Brain (organoid and tissue), 16 donors: ENCODE measurements at places on chromosomes 6 and 20.

GRCh38 chr20:31879143-31879987 lies 8.9 kb downstream of the TTLL9 start:
- DNase-seq = peak; percentile 97

GRCh38 chr20:46273717-46274116 lies 34.6 kb downstream of the CDH22 start:
- DNase-seq = no peak

DNA sequence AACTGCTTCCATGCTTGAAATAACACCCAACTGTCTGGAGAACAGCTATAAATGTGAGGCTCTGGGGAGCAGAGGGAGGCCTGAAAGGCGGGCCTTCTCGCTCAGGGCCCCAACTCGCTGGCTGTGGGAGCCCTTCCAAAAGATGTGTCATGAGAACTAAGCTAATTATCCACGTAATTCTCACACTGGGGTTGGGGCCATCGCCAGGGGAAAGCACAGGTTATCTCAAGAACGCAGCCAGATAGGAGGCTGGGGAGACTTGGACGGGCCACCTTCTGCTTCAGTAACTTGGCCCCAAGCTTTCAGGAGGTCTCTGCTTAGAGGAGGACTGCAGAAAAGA lies 1.6 kb downstream of the PXDC1 start:
- DNase-seq = no peak

- no peak for DNase-seq
Observed at GRCh38 chr6:131966443-131966842, 15.3 kb upstream of the CCN2 start.

DNA sequence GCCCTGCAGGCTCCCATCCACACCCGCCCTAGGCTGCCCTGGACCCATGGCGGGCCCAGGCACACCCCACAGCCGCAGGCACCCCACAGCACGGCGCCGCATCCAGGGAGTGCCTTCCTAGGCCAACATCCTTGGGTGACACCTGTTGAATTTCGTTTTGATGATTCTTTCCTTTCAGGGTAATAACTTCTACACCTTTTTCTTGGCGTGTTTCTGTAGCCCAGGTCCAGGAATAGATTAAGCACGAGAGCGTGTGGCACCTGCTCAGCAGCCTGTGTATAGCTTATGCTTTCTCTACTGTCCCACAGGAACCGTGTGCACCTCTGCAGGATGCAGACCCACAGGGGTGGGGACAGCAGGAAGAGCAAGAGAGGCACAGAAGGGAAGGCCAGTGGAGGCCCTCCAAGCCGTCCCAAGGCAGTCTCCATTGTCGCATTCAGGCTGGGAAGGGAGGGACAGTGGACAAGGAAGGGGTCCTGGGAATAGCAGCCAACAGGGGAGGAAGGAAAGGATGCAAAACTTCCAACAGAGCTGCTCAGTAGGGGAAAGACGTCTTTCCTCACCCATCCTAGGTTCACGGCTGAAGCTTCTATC lies 118.1 kb upstream of the AFDN start:
- DNase-seq = no peak

DNA sequence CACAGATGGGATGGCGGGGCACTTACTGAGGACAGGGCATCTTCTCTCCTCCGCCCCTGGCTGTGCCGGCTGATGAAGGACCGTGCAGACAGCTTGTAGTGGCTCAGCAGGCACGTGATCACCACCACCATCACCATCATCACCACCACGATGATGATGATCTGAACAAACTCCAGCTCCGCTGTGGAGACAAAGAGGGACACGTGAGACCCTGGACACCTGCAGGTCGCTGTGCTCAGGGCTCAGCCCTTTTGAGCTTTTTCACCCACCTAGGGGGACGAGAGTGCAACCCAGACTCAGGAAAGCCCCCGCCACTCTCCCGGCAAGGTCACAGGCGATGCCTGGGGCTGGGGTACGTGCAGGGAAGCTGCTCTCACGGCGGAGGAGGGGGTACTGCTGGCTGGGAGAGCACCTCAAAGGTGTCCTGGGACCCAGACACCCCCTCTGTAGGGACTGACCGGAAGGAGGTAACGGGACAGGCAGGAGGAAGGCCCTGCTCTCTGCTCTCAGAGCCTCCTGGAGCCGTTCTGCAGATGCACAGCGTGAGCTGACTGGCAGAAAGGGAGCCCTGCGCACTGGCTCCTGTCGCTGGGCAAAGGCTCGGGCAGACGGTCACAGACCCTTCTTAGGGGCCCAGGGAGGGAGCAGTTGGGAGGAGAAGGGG lies 39.4 kb upstream of the ZBP1 start:
- DNase-seq = no peak

GRCh38 chr6:122780114-122780513 lies 598 bp downstream of the FABP7 start:
- peak; percentile 14 for DNase-seq

DNA sequence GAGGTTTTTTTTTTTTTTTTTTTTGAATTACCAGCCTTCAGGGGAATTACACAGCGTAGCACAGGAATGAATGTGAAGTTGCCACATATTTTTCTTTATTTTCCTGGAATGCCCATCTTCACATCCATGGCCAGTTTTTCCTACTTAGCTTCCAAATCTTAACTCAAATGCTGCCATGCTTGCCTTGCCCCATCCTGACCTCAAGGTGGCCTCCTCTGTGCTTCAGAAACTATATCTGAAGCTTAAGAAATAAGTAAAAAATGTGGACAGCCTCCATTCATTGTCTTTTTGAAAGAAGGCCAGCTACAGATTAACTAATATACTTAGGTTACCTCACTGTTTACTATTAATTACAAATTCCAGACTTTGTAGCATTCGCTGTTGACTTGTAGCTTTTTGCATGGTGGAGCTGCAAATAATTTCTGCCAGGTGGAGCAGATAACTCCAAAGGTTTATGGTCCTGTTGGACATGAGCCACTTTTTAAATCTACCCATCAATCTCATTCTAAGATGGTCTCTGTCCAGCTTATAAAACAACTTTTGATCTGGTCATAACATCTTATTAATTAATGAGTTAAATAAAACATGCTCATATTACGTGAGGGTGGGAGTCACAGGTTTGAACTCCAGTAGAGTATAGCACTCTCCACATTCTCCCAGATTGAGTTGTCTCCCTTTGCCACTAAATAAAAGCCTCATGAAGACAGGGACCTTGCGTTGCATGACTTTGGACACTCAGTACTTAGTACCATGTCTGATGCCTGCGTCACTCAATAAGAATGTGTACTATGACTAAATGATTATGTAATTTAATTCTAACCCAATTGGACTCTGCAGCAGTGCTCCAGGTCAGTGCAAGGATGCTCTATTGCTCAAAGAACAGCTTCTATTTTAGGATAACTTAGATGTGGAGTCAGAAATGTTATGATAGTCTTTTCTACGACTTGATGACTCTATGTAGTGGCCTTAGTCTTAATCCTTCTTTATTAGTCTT lies 678.6 kb upstream of the CITED2 start:
- no peak for DNase-seq

DNA sequence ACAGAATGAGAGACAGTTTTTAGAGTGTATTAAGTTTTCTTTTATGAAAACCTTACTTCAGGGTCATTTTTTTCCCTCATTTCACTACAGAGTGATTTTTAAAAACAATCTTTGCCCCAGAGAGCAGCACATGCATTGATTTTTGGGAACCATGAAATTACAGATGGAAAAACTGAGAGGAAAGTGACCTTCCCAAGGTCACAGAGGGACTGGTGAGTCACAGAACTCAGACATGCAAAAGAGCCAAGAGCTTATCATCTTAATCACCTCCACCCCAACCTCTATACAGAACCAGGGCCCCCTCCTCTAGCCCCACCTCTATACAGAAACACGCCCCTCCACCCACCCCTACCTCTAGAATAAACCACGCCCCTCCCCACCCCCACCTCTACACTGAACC lies 10.7 kb downstream of the PXMP4 start:
- no peak for DNase-seq

GRCh38 chr6:68634726-68635411 lies at the start of gene ADGRB3:
Gene ADGRB3, plus strand, starts transcription at chr6:68635282. Its CDS starts 3,394 bp downstream, at chr6:68638676.
- DNase-seq = peak; percentile 97

DNA sequence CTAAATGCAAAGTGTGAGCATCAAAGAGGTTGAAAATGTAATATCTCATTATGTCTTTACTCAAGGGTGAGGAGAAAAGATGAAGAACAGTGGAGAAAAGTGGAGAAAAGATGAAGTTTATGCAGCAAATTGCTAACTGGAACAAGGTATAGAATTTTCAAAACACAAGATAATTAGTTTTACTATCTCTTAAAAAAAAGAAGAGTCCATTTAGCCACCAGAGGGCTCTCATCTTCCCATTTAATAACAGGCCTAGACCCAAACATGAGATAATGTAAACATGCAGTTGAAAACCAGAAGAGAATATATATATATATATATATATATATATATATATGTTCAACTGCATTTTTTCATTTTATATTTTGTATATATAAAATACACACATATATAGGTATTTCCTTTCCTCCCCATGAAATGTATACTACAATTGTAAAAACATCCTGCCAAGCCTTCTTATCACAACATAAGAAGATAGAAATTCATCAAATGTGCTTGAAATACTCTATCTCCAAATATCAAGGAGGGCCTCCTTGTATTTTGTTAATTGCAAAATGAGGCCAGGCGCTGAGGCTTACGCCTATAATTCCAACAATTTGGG lies 78.4 kb downstream of the ADTRP start:
- DNase-seq = peak; percentile 76

- DNase-seq = peak; percentile 21
Observed at GRCh38 chr6:100664274-100665040, 199.7 kb upstream of the SIM1 start.

- DNase-seq = no peak
Observed at GRCh38 chr6:166019214-166019613, 148.4 kb downstream of the TBXT start.

GRCh38 chr20:51310216-51310615 lies 232.3 kb downstream of the NFATC2 start:
- no peak for DNase-seq

- no peak for DNase-seq
Observed at GRCh38 chr6:134634466-134634865, 315.4 kb downstream of the ALDH8A1 start.

DNA sequence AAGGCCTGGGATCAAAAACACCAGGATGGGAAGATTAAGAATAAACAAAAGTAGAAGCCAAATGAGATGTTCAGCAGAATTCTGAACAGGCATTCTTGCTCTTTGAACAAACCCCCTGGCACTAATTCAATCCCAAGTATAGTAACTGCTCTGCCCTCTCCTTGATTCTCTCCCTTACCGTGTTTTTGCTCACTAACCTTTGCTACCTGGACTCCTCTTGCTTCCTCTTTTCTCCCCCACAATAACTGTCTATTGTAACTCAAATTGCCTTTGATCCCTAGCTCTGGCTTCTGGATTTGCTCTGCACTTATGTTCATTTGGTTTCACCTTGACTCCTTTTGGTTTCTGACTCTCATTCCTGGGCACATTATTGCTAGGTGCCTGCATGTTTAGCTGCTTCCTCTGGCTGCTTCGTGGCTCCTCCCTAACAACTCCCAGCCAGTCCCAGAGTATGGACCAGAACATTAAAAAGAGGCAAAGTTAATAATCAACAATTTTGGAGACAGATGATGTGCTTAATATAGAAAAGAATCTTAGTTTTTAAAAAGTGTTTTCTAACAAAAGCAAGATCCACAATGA lies 65.4 kb upstream of the PHIP start:
- DNase-seq = peak; percentile 7

DNA sequence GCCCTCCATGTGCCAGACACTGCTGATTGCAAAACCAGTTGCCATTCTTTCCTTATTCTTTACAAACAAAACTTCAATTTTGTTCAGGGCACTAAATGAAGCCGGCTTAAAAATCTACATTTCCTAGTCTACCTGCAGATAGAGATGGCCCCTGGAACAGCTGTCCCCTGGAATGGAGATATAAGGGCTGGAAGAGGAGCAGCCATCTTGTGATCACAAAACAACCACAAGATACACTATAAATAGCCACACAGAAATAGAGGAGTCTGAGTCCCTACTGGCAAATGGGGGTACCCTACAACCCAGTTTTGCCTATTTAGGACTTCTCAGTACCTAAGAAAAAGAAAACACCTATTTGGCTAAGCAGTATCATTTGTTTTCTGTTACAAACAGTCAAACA lies 115.9 kb upstream of the BEND6 start:
- no peak for DNase-seq

- DNase-seq = no peak
Observed at GRCh38 chr20:57977141-57977540, 251.3 kb downstream of the ANKRD60 start.

DNA sequence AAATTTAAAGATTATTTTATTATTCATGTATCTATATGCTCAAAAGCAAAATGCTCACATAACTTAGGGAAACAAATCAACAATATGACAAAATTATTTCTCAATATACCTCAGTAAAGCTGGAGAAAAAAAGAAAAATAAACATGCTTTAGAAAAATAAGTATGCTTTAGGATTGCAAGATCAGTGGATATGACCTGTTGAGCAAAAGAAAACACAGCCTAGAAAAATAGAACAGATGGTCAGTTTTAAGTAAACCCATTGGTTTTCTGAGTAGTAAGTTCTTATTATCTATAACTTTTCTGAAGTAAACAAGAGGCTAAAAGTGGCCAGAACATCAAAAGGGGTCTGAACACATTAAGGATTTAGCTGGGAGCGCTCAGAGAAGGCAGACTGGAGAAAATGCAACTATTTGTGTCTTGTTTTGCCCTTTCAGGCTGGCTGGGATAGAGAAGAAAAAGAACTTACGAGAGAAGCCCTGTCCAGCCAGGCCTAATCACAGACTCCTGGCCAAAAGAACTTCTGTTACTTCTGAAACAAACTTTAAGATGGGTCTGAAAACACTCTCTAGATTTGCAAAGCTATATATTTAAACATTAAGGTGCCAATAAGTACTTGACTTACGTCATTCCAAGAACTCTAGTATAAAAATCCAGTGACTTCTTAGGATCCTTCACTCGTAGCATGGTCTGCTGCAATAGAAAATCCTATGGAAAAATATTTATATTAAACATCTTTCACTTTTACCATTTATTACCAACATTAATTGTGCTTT lies 16.5 kb downstream of the GLO1 start:
- DNase-seq = no peak

- peak; percentile 98 for DNase-seq
Observed at GRCh38 chr20:54433636-54434035, 41.8 kb upstream of the DOK5 start.

GRCh38 chr6:53567701-53568100 lies 22.8 kb upstream of the GCLC start:
- DNase-seq = no peak

GRCh38 chr6:16705081-16705993 lies 55.9 kb downstream of the ATXN1 start:
- DNase-seq = no peak

DNA sequence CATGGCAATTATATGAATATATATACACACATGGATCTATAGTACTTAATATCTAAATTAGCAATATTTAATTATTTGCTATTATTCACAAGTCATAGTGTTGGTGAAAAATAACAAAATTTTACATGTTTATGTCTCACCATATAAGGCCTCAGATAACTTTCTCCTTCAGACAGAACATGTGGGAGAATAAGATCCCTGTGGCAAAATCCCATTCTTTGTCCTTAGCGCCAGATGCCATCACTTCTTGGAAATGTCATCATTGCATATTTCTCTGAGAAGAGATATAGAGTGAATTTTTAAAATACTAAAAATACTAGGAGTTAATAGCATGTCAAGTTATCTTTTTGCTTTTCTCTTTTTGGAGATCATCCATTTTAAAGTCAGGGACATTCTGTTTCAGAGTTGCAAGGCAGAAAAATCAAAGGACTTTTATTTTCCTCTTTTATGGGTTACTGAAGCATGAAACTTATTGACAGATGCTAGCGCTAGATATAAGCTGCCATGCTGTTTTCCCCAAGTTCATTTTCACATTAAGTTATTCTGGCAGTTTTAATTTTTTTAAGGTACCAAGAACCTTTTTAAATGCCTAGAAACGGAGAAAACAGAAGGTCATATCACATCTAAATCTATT lies 30.4 kb upstream of the STXBP5 start:
- peak; percentile 57 for DNase-seq
